ENCODE measurements at places on chromosomes 16 and 17.

- no peak for DNase-seq
These were observed 55.0 kb downstream of the EFCAB5 start for GRCh38 chr17:29996458-29996857.

GRCh38 chr17:21186399-21187187 is 27.4 kb downstream of the TMEM11 start:
- no peak for DNase-seq

- no peak for DNase-seq
These were observed 2.5 kb downstream of the RNF166 start for GRCh38 chr16:88703486-88704309.

- DNase-seq = no peak
These were observed 25.2 kb downstream of the YPEL2 start for GRCh38 chr17:59356543-59357218.

GRCh38 chr17:67682196-67682595 is 35.5 kb upstream of the NOL11 start:
- DNase-seq = no peak

DNA sequence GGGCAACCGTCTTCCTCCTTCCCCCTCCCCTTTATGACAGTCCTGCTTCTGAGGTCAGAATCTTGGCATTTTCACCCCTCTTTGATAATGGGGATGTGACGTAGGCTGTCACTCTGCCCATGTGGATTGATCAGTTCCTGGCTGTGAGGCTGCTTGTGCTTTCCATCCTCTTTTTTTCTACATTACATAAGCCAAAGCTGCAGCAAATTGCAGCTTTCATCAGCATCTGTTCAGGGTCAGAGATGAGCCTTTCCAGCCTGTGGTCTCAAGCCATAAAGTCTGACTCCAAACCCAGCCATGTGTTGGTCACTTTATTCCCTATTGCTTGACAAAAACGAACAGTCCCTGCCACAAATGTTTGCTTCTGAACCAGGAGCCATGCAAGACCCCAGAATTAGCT is 535.1 kb downstream of the CDH11 start:
- DNase-seq = no peak

GRCh38 chr17:60592750-60593149 is 7.2 kb upstream of the PPM1D start:
- DNase-seq = no peak

- no peak for DNase-seq
These were observed 8.4 kb downstream of the SRCIN1 start for GRCh38 chr17:38597375-38597774.

- DNase-seq = no peak
These were observed 800 bp downstream of the PLEKHH3 start for GRCh38 chr17:42675965-42676423.

DNA sequence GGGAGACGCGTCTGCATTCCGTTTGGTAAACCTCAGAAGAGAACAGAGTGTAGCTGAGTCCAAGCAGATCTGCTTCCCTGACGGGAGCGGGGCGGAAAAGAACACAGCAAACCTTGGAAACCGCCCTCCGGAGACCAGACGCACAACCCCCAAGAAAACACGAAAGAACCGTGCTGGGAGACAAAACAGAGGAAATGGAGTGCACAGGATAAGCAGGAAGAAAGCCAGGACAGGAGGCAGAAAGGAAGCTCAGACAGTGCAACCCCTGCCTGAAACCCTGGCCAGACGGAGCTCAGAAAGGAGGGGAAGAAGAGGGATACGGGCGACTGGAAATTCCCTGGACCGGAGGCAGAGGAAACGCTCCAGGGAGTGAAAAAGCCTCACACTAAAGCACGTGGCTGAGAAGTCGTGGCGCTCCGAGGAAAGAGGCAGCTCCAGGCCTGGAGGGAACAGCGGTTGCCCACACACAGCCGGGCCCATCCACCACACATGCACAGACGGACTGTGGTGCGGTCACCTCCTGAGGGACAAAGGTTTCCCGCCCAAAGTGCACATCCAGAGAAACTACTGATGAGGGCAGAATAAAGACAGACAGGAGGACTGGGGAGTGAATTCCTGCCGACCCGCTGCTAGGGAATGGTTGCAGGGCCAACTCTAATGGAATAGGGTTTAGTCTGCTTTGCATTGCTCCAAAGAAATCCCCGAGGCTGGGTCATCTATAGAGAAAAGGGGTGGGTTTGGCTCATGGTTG is 10.2 kb downstream of the DPEP1 start:
- DNase-seq = no peak

DNA sequence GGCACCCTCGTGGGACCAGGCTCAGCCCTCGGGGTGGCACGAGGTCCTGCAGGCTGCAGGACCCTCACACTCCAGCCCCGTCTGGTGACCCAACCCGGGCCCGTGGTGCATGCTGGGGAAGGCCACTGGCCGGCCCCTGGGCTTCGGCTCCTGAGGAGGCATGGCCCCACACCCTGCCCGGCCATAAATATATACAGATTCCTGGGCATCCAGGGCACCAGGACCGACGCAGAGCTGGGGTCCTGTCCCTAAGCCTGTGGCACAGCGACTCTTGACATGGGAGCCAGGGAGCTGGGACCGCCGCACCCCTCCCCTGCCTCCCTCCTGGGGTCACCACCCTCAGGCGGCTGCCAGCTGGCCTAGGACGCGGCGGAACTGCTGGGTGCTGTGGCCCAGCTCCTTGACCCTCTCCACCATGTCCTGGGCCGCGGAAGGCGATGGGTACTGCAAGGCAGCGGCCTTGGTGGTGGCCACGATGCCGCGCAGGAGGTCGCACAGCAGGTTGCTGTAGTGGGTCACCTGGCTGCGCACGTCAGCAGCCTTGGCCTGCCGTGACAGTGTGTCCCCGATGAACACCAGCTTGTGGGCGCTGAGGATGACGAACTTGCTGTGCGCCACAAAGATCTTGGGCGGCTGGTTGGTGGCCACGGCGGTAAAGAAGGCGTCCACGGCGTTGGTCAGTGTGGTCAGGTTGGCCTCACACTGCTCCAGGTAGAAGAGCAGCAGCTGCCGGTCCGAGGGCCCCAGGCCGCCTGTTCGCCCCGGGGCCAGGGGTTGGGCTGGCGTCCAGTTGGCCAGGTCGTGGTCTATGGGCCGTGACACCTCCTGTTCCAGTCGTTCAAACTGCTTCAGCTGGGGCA is 10.6 kb downstream of the CTRB1 start:
- no peak for DNase-seq

GRCh38 chr17:62860962-62861873 is 53.1 kb upstream of the MARCHF10 start:
- DNase-seq = no peak

DNA sequence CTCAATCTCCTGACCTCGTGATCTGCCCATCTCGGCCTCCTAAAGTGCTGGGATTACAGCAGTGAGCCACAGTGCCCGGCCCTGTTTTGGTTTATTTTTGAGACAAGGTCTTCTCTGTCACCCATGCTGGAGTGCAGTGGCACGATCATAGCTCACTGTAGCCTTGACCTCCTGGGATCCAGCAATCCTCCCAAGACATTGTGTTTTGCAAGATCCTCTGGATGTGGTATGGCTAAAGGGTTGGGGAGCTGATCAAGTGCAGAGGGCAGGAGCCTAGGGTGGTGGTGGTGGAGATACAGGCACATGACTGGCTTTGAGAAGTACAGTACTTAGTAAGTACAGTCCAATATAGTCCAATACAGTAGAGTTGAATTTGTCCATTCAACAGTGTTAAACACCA is 16.6 kb upstream of the TNS4 start:
- DNase-seq = no peak

- DNase-seq = no peak
These were observed 11.1 kb downstream of the PTRH2 start for GRCh38 chr17:59695945-59696681.

GRCh38 chr17:50452630-50453300 is 15.9 kb downstream of the CHAD start:
- DNase-seq = no peak

GRCh38 chr17:48121923-48122664 is 14.5 kb downstream of the SNX11 start:
- no peak for DNase-seq

DNA sequence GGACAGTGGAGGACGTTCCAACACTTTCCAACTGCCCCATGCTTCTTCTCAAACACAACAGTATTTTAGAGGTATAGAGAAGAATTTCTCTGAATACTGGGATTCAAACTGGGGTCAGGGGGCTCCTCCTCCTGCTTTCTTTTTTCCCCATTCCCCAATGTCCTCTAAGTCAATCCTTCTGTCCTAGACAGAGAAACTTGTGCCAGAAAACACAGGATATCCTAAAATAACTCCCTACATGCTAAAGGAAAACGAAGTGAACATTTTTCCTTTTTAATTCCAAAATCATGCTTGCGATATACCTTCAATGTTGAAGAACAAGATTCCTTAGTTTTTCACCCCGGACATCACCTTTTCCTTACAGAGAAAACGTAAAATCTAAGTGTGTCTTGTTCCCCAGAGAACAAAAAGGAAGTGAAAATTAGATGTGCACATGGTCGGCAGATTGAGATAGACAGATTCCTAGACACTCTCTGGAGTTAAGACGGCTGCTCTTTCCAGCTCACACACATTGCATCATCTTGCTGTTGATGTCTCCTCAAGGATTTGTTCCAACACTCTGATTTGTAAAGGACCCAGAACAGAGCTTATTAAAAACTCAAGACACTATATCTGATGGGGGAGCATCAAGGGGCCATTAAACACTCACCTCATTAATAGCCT is 228.2 kb downstream of the GRIN2A start:
- DNase-seq = no peak

- no peak for DNase-seq
These were observed 825.1 kb upstream of the EEF2KMT start for GRCh38 chr16:5922686-5923085.

DNA sequence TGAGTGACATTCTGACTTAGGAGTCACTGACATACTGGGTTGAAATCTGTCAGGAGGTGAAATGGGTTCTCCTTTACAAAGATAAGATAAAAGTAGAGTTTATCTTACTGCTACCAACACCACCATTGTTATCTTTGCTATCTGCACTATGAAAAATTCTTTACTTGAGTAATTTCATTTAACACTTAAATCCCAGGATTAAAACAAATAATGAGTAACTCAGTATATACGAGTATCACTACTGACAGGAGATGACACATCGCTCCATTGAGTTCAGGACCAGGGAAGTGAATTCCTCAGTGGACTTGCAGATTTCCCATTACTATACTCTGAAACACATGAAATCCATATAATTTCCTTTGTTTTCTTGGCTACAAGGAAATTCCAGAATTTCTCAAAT is 242.1 kb upstream of the NLRP1 start:
- no peak for DNase-seq

GRCh38 chr17:61463316-61464129 is 11.3 kb downstream of the TBX4 start:
- DNase-seq = no peak

GRCh38 chr16:63100082-63100481 is 1063.8 kb upstream of the CDH8 start:
- no peak for DNase-seq

DNA sequence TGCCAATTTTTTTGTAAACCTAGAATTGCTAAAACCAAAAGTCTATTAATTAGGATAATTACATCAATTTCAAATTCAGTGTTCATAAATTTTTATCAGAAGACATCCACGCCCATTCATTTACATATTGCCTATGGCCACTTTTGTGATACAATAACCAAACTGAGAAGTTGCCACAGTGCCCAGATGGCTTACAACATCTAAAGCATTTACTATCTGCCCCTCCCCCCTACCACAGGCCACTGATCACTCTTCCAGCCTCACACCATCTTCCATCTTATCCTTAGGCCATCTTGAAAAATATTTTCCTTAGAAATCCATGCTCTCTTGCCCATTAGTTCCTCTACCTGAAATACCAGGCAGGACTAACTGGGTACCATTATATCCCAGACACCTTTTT is 6.3 kb upstream of the PRKAR1A start:
- DNase-seq = no peak

DNA sequence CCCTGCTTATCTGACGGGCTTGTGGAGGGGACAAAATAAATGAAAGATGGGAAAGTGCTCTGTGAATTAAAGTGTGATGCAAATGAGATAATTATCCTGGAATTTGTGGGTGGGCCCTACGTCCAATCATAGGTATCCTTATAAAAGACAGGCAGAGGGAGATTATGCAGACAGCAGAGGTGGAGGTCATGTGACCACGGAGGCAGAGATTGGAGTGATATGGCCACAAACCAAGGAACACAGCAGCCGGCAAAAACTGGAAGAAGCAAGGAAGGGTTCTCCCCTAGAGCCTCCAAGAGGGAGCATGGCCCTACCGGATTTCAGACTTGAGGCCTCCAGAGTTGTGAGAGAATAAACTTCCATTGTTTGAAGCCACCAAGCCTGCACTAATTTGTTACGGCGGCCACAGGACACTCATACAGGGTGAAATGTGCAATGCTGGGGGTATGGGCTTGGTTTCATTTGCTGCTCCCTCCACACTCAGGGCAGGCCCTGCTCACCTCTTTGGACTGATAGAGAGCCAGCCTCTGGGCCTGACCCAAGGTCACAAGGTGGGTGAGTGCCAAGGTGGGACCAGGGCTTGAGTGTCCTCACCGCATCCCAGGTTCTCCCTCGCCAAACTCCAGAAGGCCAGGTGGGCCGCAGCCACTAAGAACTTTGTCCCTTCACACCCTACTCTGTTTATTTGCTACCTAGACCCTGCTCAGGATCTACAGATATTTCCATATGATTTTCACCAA is 149.6 kb upstream of the TNRC6C start:
- DNase-seq = no peak

GRCh38 chr17:35965272-35965671 is 16.0 kb downstream of the CCL16 start:
- no peak for DNase-seq

DNA sequence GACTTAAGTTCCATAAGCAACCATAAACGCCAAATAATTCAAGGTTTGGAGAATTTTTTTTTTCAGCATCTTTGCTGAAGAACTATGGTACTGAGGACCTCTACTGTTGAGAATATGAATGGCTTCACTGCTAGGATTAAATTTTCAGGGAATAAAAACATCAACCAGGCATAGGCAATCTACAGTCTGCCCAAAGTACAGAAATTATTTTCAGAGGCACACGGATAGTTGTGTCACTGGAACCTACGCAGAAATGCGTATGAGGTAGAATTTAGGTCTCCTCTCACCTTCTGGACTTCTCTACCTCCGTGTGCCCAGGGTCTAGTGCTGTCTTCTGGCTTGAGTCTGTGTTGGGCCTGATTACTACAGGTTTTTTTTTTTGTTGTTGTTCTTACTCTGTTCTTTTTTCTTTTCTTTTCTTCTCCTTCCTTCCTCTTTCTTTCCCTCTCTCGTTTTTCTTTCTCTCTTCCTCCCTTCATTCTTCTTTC is 39.7 kb downstream of the NACA2 start:
- no peak for DNase-seq

DNA sequence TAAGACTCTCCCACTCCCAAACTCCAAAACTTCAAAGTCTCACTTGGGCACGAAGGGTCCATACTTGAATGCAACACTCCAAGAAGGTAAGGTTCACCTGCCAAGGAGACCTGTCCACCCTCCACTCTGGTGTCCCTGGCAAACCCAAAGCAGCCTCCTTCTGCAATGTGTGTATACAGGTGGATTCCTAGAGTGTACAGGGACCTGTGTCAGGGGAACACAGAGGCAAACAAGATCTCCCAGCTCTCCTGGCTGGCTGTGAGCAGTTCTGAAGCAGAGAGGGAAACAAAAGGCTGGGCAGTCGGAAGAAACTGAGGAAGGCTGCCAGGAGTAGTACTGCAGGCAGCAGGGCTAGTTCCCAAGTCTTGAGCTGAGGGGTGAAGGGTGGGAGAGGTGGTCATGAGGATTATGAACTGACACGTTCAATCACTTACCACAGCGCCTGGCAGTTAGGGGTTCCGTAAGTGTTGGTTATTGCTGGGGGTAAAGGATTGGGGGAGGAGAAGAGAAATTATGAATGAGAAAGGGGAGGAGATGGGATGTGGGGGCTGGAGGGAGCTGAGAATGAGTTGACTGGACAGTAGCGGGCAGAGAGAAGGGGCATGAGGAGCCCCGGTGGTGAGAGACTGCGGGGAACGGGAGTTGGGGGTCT is 795 bp downstream of the KCTD13 start:
- no peak for DNase-seq
